Lung (tissue), 17 donors: ENCODE measurements at places on chromosomes 13 and 19.

DNA sequence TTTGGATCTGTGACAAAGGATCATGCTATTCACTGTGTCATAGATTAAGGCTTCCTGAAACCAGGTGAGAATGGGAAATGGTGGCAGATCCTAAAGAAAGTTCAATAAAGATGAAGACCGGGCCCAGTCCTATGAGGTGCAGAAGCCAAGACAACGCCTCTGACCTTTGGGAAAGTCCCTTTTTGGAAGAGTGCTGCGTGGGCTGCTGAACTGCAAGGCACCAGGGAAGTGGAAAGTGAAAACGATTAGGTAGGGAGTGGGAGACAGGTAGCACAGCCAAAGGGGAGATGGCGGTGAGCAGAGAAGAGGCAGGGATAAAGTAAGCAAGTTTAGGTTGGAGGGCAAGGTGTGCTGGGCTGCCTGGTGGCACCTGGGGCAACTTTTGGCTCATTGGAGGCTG is 16.3 kb downstream of the MBNL2 start:
- H3K27me3 ChIP-seq, result no peaks in the 10 kb centered on the region
- H3K36me3 ChIP-seq, result no peaks in the 10 kb centered on the region
- no peak for DNase-seq
- H3K27ac ChIP-seq, result peak overlapping the region; percentile 13
- peaks cover 46% of the 10 kb centered on the region for H3K4me1 ChIP-seq

DNA sequence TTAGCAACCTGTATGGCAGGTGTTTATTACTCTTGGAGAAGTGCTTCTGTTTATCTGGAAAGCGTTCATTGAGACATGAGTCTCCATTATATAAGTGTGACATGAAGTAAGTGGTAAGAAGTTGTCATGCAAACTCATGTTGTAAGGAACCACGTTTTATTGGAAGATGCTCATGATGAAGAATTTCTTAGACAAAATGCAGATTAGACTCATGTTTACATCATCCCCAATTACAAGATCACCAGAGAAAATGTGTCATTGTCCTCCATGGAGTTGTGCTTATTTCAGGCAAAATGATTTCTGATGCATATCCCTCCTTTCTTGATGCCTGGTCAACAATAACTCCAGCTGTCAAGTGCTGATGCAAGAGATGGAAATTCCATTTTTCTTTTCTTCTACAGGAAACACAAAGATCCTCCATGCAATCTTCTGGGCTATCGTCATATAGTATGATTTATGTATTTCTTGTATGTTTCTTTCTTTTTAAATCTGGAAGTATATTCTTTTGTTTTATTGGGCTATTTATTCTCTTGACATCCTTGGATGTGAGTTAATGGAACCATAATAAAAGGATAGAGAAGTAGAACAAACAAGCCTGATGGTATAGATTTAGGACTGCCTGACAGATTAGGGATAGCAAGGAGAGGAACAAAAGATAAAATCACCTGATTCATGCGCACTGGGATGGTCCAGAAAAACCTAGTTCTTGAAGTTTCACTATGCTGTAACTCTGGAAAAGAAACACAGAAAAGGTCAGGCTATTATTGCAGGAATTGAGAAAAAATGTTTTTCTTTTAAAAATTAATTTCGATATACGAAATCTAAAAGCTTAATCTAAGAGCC is 50.7 kb upstream of the DIAPH3 start:
- no peaks in the 10 kb centered on the region for H3K27me3 ChIP-seq
- H3K4me3 ChIP-seq, result no peak overlapping the region
- no peak for DNase-seq
- no peaks in the 10 kb centered on the region for H3K4me1 ChIP-seq
- H3K27ac ChIP-seq, result no peak overlapping the region
- no peaks in the 10 kb centered on the region for H3K36me3 ChIP-seq

GRCh38 chr13:53207556-53207955 is 178.9 kb downstream of the OLFM4 start:
- H3K4me3 ChIP-seq, result no peak overlapping the region
- no peak for DNase-seq
- H3K27me3 ChIP-seq, result peaks cover 3% of the 10 kb centered on the region

- H3K27me3 ChIP-seq, result no peaks in the 10 kb centered on the region
- no peaks in the 10 kb centered on the region for H3K36me3 ChIP-seq
- DNase-seq, result no peak
- H3K4me3 ChIP-seq, result no peak within 1 kb of the TSS
- no peak within 1 kb of the TSS for H3K27ac ChIP-seq
These were observed at the start of gene DCT for GRCh38 chr13:94479616-94480015. Gene DCT, minus strand, starts transcription at chr13:94479682. Its CDS starts 427 bp downstream, at chr13:94479255.

GRCh38 chr19:48591021-48591420 is 15.5 kb upstream of the SPACA4 start:
- H3K4me1 ChIP-seq, result peaks cover 2% of the 10 kb centered on the region
- H3K27me3 ChIP-seq, result no peaks in the 10 kb centered on the region
- H3K4me3 ChIP-seq, result no peak overlapping the region

DNA sequence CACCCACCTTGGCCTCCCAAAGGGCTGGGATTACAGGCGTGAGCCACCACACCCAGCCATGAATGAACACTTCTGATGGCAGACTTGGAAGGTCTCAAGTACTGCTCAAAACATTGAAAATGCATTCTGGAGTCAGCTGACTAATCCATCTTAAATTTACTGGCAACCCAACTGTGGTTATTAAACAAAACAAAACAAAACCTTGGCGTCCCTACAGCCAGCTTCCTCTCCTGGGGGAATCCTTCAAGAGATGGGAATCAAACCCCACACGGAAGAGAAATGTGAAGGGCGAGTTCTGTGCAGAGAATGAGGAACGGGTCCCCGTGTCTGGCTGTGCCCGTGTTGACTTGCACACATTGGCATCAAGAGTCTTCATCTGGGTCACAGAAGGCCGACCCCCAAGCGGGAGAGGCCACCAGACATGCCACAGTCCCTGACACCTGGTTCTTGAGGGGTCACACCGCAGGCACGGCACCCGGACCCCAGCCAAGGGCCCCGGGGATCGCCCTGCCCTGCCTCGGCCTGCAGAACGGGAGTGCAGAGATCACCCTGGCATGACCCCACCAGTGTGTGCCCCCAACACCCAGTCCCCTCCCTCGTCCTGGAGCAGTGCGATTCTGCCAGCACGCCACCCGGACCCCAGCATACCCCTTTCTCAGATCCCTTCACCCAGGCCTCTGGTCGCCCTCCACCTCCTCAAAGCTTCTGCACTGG is 3.2 kb downstream of the MAP2K2 start:
- H3K27me3 ChIP-seq, result no peaks in the 10 kb centered on the region
- H3K36me3 ChIP-seq, result peaks cover 15% of the 10 kb centered on the region
- peaks cover 16% of the 10 kb centered on the region for H3K4me1 ChIP-seq
- no peak for DNase-seq
- no peak overlapping the region for H3K27ac ChIP-seq

DNA sequence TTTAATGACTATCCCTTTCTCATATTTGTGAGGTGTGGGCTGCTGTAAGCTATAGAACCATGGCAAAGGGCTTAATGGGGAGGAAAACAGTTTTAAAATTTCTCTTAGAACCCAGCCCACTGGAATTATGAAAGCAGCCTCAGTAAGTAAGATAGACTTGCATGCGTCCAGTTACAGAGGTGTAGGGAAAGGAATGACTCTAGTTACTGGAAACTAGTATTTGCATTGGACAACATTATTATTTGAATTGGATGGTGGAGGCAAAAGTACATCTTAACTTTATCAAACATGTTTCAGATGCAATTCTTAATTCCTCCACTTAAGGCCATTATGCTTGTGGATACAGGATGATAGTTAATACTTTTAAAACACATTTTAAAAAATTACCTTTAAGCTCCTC is 292.9 kb downstream of the SPRY2 start:
- no peaks in the 10 kb centered on the region for H3K27me3 ChIP-seq
- H3K4me3 ChIP-seq, result no peak overlapping the region
- H3K27ac ChIP-seq, result no peak overlapping the region
- no peaks in the 10 kb centered on the region for H3K36me3 ChIP-seq
- peaks cover 2% of the 10 kb centered on the region for H3K4me1 ChIP-seq

DNA sequence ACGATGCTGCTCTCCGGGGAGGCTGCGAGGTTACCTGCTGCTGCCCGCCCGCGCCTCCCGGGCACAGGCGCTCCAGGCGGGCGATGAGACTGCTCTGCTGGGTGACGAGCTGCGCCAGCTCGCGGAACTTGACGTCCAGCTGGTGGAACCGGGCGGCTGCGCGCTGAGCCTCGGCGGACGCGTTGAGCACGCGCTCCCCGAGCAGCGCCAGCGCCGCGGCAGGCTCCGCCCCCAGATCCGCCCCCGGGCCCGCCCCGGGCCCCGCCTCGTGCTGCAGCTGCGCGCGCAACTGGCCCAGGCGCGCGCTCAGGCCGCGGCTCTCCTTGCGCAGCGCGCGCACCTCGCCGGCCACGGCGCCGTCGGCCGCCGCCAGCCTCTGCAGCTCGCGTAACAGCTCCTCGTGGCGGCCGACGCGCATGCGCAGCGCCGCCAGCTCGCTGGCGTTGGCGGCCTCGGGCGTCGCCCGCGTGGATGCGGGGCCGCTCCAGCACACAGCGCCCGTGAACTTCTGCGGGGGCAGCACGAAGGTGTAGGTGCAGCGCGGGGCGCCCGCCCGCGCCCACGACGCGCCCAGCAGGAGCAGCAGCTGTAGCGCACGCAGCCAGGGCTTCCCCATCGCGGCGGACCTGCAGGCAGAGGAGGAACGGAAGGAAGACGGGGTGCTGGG is 6.4 kb downstream of the ANGPTL6 start:
- peaks cover 7% of the 10 kb centered on the region for H3K36me3 ChIP-seq
- no peaks in the 10 kb centered on the region for H3K27me3 ChIP-seq
- peak; percentile 96 for DNase-seq

- H3K4me3 ChIP-seq, result no peak overlapping the region
- H3K36me3 ChIP-seq, result no peaks in the 10 kb centered on the region
- H3K27me3 ChIP-seq, result no peaks in the 10 kb centered on the region
- peaks cover 3% of the 10 kb centered on the region for H3K4me1 ChIP-seq
- DNase-seq, result no peak
These were observed 112.1 kb downstream of the DNAJC15 start for GRCh38 chr13:43135516-43135915.

DNA sequence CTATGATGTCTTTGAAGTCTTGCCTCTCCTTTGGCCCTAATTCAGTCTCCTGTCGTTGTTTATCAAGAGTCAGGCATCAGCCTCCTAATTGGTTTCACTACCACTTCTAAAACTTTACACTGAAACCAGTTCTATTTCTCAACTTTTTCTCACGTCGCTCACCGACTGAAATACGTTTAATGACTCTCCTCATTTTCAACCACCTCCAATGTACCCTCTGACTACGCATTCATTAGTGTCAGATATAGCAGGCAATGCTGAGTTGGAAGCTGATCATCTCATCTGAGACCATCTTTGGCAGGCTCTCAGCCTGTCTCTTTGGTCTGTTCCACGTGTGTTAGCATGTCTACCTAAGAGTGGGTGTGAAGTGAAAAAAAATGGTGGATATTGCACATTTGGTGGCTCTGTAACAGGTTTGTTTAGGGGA is 128.1 kb downstream of the KL start:
- peaks cover under 1% of the 10 kb centered on the region for H3K4me1 ChIP-seq
- DNase-seq, result no peak
- no peak overlapping the region for H3K4me3 ChIP-seq
- peaks cover under 1% of the 10 kb centered on the region for H3K36me3 ChIP-seq
- H3K27ac ChIP-seq, result no peak overlapping the region
